ENCODE measurements at places on chromosomes 4 and X.

- no peak for DNase-seq
Observed at GRCh38 chr4:81060587-81061343, 30.3 kb downstream of the BMP3 start.

DNA sequence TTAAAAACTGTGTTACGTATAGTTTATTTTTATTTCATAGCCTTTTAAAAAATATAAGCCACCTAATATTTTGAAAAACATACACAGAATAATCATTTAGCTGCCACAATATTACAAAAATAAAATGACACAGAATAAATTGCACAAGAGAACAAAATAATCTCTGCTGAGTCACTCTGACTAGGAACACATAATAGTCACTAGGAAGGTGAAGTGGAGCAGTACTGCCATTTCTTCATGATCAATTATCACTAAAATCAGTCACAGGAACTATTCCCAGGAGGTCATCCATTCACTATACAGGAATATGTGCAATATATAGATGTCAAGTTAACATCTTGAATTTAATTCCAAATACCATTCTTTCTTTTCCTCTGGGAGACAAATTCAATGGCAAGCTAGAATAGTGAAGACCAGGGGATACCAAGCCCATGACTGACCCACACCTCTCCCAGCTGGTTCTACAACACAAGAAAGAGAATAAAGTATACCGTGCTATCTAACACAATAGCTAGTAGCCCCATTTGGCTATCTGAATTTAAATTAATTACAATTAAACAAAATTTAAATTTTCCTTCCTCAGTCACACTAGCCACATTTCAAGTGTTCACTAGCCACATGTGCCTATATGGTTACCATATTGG is 5.9 kb downstream of the SMIM43 start:
- DNase-seq: no peak

GRCh38 chr4:2071252-2071911 is 12.3 kb downstream of the NAT8L start:
- DNase-seq: no peak

DNA sequence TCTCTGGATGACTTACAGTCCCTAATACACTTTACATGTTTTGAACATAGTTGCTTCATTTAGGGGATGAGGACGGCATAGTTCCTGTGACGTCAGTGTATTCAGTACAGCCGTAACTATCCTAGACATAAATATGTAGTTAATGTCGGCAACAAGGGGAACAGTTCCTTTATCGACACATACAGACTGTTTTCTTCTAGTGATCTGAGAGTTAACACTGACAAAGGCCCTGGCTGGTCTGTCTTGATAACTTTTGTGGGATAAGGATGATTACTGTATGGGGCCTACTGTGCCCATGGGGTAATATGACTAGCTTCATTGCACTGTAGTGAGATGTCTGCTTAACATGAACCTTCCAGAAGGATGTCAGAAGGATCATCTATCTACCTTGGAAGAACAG is 131.2 kb downstream of the ZNF518B start:
- no peak for DNase-seq

- no peak for DNase-seq
Observed at GRCh38 chrX:4708970-4709760, 995.7 kb upstream of the PRKX start.
